ENCODE measurements at places on chromosomes 1 and 21.
A peak's percentile ranks its signal among the peaks of the same experiment; 100 is the strongest.

DNA sequence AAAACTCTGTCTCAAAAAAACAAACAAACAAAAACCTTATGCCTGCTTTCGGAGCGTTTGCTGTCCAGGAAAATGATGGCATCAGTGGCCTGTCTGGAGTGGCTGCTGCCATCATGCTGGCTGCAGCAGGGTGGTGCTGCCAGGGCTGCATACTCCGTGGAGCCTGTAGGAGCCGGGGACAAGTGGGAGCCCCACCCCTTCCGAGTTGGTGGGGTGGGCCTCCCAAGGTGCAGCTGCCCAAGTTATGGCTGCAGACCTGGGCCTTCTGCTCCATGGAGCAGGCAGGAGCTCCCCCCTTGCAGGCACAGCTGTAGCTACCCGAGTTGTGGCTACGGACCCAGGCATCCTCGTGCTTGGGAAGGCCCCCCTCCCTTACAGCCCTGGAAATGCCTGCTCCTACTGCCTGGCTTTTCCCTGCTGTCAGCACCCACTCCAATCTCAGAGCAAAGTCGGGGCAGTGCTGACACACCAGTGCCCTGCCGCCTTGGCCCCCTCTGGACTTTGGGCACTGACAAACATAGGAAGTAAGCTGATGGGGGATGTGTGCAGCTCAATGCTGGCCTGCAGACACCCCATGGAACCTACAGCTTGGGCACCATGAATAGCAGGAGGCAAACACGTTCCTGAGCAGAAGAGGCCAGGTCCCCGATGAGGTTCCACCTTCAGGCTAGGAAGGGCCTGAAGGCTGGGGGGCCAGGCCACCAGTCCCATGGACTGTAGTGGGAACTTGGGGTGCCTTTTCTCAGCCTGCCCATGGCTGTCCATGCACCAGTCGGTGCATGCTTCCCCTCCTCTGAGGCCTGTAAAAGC is 60.4 kb downstream of the CC2D1B start:
- DNase-seq: no peak

- no peak for DNase-seq
Observed at GRCh38 chr1:63135174-63135512, 187.2 kb upstream of the FOXD3 start.

DNA sequence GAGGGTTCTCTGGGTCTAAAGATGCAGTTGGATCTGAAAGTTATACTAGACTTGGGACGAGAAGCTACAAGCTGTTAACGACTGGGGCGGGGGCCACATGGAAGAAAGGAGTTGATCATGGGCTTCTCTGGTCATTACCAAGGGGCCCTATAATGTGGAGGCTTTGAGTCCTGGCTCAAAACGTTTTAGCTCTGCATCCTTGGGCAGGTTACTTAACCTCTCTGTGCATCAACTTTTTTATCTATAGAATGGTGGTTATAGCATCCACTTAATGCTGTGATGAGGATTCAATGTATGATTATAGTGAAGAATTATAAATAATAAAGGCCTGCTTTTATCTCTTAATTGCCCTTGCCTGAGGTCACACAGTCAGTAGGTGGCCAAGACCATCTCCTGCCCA is 53.1 kb downstream of the UBIAD1 start:
- no peak for DNase-seq

GRCh38 chr1:210770396-210770984 is 363.5 kb downstream of the KCNH1 start:
- DNase-seq: no peak

GRCh38 chr1:216740331-216740730 is 17.1 kb upstream of the ESRRG start:
- DNase-seq: no peak

DNA sequence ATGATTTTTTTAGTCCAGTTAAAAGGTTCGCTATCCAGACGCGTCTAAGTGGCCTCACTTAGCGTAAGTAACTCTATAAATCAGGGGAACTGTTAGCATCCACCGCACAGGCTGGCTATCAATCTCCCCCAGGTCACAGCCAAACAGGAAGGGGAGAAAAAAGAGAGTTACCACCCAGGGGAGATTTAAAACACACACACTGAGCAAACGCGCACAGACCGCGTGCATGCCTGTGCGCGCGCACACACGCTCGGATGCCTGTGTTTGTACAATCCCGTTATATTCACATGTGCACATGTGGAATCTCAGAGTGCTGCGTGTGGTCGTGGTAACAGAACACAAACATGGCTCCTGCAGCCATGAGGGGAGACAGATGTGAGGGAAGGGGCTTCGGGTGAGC is 125.4 kb downstream of the CASZ1 start:
- DNase-seq: no peak

DNA sequence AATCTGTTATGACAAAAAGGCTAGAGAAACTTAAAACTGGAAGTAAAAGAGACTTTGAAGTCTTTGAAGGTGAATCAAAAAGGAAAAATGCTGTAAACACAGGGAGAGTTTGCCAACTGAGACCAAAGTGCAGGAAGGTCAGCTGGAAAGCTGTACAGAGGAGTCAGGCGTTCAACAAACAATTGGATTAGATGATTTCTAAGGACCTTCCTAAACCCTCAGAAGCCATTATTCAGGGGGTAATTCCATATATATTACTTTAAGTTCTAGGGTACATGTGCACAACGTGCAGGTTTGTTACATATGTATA is 156.8 kb downstream of the ZBTB18 start:
- no peak for DNase-seq

GRCh38 chr21:45335761-45336534 is 48.3 kb upstream of the POFUT2 start:
- DNase-seq: no peak

DNA sequence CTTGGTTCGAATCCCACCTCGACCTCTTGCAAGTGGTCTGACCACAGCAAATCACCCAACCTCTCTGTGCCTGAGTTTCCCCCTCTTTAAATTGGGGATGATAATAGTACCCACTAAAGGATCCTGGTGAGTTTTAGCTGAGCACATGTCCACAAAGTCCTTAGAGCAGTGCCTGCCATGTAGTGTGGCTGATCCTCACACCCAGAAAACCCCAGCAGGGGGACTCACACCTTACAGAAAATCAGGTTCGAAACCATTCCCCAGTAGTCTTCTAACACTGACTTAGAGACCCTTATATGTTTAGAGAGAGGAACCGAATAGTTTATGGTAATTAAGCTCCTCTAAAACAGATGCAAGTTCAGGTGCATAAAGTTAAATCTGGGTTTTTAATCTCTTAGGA is 89.0 kb downstream of the CAMTA1 start:
- no peak for DNase-seq

GRCh38 chr1:28196330-28196729 is 19.8 kb upstream of the PTAFR start:
- no peak for DNase-seq

DNA sequence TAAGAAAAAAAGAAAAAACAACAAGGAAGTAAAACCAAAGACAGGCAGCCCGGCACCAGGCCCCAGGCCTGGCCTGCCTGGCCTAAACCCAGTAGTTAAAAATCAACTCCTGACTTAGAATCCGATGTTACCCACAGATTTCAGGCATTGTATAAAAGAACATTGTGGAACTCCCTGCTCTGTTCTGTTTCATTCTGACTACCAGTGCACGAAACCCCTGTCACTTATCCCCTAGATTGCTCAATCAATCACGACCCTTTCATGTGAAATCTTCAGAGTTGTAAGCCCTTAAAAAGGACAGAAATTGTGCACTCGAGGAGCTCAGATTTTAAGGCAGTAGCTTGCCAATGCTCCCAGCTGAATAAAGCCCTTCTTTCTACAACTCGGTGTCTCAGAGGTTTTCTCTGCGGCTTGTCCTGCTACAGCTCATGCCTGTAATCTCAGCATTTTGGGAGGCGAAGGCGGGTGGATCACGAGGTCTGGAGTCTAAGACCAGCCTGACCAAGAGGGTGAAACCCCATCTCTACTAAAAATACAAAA is 15.6 kb upstream of the MYOCOS start:
- no peak for DNase-seq

GRCh38 chr1:26771643-26772321 is 16.0 kb upstream of the PIGV start:
- DNase-seq: peak; percentile 98

- DNase-seq: no peak
Observed at GRCh38 chr21:36381841-36382589, 3.2 kb upstream of the CHAF1B start.

GRCh38 chr1:109827986-109828385 is 64.3 kb upstream of the EPS8L3 start:
- DNase-seq: peak; percentile 32

Data from SJSA1 (cell line).